ENCODE measurements at places on chromosomes 7 and 10.

DNA sequence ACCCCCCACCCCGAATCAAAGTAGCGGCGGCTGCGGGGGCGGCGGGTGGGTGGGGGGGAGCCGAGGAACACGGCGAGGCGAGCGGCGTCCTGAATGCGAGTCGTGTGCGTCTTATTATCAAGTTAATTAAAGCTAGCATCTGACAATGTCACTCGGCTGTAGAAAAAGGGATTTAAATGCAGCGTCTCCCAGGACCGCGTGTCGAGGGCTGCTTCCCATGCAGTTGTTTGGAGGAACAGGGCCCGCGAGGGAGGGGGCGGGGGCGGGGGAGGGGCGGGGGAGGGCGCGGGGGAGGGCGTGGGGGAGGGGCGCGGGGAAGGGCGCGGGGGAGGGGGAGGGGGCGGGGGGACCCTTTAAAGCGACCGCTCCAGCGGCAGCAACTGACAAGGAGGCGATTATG, 2.7 kb upstream of the UNCX start:
- DNase-seq, result no peak

GRCh38 chr7:1845536-1846311, 175.6 kb downstream of the ELFN1 start:
- DNase-seq, result no peak

- DNase-seq, result no peak
These were observed 152.1 kb downstream of the HIBADH start for GRCh38 chr7:27510541-27510940.

DNA sequence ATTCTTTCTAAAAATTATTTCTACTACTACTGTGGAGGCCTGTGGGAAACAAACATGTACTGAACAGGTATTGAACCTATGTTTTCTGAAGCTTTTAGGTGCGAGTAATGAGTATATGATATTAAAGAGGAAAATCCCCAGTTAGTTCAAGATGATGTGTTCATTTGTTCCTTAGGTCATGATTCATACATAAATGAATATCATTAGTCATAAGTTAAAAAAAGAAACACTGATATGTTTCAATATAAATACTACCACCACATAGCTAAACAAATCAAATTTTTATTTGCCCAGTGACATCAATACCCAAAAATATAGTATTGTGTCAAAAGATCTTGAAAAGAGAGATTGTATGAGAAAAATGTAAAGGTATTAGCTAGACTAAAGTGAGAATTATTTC, 210.7 kb upstream of the GNAI1 start:
- no peak for DNase-seq

GRCh38 chr10:91190876-91191583, 29.4 kb upstream of the PCGF5 start:
- DNase-seq, result no peak

GRCh38 chr7:151062399-151063211, 3.2 kb downstream of the SLC4A2 start:
- no peak for DNase-seq

DNA sequence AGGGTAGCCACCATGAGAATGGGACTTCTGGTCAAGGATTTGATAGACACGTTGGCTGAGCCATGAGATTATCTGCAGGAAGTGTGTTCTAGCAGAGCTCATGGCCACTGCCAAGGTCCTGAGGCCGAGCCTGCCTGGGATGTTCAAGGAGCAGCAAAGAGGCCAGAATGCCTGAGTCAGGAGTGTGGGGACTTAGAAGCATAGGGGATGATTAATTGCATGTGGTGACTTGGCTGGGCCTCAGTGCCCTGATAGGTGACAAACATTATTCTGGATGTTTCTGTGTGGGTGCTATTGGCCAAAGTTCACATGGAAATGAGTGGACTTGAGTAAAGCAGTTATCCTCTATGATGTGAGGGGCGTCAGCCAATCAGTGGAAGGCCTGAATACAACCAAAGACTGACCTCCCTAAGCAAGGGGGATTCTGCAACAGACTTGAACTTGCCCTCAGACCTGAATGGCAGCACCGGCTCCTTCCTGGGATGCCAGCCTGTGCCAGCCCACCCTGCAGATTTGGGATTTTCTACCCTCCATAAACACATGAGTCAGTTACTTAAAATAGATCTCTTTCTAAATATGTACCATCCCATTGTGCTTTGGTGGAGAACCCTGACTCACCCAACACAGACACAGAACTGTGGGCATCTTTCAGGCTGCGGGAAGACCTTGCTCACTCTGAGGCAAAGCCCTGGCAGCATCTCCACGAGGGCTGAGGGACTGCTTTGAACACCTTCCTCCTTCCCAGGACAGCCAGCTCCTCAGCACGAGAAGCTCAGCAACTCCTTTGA, 363.9 kb upstream of the MGMT start:
- DNase-seq, result no peak

- no peak for DNase-seq
These were observed 128.0 kb downstream of the MAD1L1 start for GRCh38 chr7:2104716-2105115.

GRCh38 chr7:117324960-117325359, 2.1 kb upstream of the WNT2 start:
- DNase-seq, result no peak

GRCh38 chr7:133139801-133140200, 57.9 kb upstream of the CHCHD3 start:
- no peak for DNase-seq

GRCh38 chr10:90819911-90820310, 37.9 kb downstream of the HTR7 start:
- DNase-seq, result no peak

DNA sequence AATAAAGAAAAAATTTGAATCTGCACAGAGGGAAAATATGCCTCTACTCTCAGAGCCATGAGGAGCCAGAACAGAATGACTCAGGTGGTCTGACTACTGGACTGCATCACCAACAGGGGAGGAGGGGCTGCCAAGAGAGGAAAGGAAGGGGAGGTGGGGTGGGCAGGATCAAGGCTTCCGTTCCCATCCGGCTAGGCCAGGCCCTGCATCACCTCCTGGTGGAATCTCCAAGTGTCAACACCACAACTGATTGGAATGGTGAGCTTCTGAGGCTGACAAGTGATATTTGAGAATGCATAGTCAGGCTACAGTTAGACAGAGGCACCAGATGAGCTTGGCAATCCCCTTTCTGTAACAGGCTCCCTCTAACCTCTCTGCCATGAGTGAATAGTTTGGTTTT, 10.4 kb upstream of the GPR26 start:
- DNase-seq, result no peak

DNA sequence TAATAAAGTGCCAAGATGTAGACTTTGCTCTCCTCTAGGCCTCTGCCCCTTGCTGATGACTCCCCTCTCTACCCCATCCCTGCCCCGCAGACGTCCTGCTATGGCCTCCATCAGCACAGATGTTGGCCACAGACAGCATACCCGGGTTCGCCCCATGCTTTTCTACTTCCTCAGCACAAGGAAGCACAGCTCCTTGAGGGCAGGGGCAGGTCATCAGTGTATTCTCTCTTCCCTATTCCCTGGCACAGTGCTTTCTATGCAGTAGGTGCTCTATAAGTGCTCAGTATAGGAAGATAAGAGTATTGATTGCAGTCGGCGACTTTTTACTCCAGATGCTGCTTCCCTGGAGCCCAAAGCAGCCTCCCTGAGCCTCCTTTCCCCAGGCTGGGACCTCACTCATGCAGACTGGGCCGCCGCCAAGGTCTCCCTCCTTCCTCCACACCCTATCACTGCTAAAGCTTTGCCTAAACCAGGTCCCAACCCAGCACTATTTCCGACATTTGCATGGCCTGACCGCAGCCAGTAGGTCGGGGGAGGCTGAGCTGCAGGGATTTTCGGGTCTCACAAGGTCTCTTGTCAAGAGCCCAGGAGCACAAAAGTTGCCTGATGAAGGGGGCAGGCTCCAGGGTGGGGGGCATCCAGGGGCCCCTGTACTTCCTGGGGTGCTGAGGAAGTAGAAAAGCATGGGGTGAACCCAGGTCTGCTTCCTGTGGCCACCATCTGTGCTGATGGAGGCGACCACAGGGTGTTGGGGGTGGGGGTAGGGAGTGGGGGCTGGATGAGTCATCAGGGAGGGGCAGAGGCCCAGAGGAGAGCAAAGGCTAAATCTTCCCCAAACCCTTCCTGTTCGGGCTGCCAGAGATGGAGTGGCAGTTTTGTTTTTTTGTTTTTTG, 8.0 kb downstream of the CALHM3 start:
- peak; percentile 76 for DNase-seq

- DNase-seq, result no peak
These were observed 59.9 kb downstream of the WDFY4 start for GRCh38 chr10:48744587-48744986.

- DNase-seq, result no peak
These were observed 98.3 kb upstream of the ZNF438 start for GRCh38 chr10:31129880-31130405.

DNA sequence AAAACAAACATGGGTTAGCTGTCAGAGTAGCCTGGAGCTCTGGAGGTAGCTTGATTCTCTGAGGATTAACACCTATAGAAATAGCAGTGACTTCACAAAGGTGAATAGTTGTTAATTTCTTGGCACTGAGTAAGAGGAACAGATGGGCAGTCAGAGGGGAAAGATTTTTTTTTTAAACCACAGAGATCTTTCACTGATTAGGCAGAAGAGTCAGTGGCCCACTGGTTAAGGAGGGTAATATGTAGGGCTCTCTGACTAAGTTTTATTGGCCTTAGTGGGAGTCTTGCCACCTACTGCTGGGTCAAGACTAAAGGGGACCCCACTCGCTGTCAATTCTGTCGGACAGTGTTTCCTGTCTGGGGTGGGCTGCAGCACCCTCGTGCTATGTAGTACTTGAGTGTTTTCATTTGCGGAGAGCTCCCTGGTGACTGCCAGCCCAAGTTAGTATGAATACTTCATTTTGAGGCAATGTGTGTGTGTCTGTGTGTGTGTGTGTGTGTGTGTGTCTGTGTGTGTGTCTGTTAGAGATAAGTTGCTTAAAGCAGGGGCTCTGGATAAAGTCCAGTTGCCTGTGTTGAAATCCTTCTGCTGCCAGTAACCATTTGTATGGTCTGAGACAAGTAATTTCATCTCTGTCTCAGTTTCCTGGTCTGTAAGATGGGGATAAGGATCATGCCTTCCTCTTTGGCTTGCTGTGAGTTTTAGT, 145.2 kb downstream of the ARID5B start:
- peak; percentile 64 for DNase-seq

Data from activated T-cell treated with anti-CD3 and anti-CD28 coated beads, Interleukin-2, amount 50 U/mL, for 48 hours (primary cell).